Caki2 (cell line): ENCODE measurements at places on chromosomes 5 and 9.

DNA sequence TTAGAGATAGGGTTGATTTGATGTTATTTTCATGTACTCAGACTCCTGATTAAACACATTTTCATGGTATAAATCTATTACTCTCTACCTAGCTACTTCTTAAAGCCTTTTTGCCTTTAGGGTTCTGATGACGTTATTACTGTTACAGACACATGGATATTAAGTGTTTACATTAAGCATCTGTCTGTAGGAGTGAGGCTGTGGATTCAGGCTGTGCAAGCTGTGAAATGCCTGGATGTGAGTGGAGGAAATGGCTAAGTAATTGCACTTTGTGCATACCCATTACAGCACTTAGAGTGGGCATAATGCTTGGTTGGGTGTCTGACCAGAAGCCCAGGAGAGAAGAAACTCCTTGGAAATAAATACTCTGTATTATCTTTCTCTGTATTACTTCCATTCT, 186.8 kb downstream of the SNX18 start:
- no peak for DNase-seq

GRCh38 chr5:168833936-168834335, 254.8 kb upstream of the PANK3 start:
- no peak for DNase-seq

DNA sequence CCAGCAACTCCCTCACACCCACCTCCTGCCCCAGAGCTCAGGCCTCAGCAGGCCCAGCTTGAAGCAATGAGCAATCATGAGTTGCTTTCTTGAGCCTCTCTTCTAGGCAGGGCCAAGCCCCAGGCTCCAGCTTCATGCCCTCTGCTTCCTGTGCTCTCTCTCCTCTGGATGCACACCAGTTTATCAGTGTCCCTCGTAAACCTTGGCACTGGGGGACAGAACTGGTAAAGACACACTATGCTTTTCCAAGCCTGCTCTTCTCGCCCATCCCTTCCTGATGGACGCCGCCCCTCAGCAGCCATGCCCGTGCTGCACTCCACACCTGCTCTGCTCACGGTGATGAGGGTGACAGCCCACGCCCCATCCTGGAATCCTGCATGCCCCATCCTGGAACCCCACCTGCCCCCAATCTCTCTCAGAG, 49.4 kb upstream of the ORM1 start:
- no peak for DNase-seq

- DNase-seq, result no peak
Measured at GRCh38 chr9:127203681-127204327, 60.8 kb upstream of the GARNL3 start.

- DNase-seq, result peak; percentile 67
Measured at GRCh38 chr5:159094745-159095144, 5.0 kb downstream of the EBF1 start.

- no peak for DNase-seq
Measured at GRCh38 chr9:86687788-86688187, 259.5 kb downstream of the GAS1 start.

- no peak for DNase-seq
Measured at GRCh38 chr5:7714119-7714518, 136.8 kb downstream of the CFAP90 start.

- DNase-seq, result no peak
Measured at GRCh38 chr9:104836767-104837166, 72.8 kb downstream of the NIPSNAP3B start.

DNA sequence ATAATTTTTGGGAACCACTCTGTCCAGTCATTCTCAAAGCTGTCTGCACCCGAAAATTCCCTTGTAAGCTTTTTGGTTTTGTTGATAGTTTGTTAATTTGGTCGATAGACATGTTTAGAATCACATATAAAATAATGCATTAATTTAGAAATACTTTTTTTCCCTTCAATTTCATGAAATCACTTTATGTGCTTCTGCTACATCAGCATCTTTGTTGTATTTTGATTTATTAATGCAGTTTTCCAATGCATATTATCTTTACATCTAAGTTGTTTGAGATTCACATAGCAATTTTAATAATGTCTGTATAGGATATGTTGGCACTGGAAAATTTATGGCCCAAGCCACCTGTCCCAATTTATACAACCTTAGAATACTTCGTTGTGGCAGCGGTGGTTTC, 60.6 kb upstream of the SV2C start:
- DNase-seq, result no peak

GRCh38 chr9:97705354-97705950, 8.3 kb upstream of the XPA start:
- DNase-seq, result peak; percentile 69

DNA sequence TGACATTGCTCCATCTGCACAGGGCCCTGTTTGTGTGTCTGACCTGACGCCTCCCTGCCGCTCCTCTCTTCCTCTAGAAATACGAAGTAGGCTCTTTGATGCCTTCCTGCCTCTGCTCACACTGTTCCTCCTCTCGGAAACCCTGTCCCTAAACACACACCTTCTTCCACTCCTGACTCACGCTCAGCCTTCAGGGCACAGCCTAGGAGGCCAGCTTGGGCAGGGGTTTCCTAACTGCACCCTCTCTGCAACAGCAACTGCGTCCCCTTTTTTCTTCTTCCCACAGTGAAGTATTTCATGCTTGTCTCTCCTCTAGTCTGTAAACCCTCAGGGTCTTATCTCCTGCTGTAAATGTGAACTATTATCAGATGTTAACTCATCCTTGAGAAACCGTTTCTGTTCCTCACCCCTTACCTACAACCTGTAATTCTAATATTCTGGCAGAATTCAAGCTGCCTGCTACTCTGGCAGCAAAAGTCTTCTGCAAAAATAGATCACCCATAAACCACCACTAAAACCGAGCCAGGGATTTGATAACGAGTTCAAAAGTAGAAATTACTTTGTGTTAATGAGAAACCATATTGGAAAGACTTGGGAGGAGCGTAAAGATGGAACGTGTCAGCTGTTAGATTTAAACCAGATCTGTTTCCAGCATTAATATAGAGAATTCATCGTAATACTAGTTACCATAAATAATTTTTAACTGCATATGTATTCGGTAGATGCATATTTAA, 100.2 kb downstream of the DAPK1 start:
- DNase-seq, result no peak

DNA sequence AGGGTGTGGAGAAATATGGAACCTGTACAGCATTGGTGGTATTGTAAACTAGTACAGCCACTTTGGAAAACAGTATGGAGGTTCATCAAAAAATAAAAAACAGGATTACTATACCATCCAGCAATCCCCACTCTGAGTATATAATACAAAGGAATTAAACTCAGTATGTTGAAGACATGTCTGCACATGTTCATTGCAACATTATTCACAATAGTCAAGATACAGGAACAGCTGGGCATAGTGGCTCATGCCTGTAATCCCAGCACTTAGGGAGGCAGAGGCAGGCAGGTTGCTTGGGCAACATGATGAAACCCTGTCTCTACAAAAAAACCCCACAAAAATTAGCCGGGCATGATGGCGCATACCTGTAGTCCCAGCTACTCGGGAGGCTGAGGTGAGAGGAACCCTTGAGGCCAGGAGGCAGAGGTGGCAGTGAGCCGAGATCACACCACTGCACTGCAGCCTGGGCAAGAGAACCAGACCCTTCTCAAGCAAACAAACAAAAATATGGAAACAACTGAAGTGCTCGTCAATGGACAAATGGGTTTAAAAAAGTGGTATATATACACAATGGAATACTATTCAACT, 63.6 kb downstream of the TMEM174 start:
- DNase-seq, result no peak

- DNase-seq, result no peak
Measured at GRCh38 chr5:90345684-90346083, 63.9 kb downstream of the CETN3 start.

GRCh38 chr9:118108971-118109370, 404.8 kb downstream of the TLR4 start:
- DNase-seq, result no peak

- no peak for DNase-seq
Measured at GRCh38 chr9:93045521-93045920, 13.0 kb upstream of the SUSD3 start.

GRCh38 chr5:60521376-60522291, 178.3 kb downstream of the DEPDC1B start:
- no peak for DNase-seq

GRCh38 chr5:142844866-142845265, 74.7 kb downstream of the ARHGAP26 start:
- no peak for DNase-seq

- DNase-seq, result no peak
Measured at GRCh38 chr5:107058235-107058634, 612.5 kb downstream of the EFNA5 start.

- peak; percentile 18 for DNase-seq
Measured at GRCh38 chr9:132411091-132411508, 1.1 kb downstream of the CFAP77 start.

DNA sequence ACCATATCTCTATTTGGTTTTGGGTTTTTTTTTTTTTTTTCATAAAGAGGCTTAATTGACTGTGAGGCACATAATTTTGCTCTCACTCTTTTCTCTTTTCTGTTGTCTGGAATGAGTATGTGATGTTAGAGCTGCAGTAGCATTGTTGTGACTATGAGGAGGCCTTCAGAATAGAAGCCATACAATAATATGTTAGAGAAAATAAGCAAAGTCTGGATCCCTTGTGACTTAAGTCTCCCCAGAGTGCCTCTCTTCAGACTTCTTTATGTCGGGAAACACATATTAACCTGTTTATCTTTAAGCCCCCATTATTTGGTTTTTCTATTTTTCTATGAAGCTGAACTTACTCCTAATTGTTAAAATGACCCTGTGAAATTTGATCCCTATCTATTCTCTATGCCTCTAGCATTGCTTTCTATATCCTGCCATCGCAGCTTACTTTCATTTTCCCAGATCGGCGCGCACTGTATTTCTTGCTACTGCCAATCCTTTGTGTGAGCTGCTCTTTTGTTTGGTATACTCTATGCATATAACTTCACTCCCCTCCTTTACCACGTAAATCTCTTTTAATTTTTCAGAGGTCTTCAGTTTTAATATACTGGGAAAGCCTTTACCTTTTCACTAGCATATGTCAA, 372.5 kb upstream of the KCNN2 start:
- DNase-seq, result no peak

DNA sequence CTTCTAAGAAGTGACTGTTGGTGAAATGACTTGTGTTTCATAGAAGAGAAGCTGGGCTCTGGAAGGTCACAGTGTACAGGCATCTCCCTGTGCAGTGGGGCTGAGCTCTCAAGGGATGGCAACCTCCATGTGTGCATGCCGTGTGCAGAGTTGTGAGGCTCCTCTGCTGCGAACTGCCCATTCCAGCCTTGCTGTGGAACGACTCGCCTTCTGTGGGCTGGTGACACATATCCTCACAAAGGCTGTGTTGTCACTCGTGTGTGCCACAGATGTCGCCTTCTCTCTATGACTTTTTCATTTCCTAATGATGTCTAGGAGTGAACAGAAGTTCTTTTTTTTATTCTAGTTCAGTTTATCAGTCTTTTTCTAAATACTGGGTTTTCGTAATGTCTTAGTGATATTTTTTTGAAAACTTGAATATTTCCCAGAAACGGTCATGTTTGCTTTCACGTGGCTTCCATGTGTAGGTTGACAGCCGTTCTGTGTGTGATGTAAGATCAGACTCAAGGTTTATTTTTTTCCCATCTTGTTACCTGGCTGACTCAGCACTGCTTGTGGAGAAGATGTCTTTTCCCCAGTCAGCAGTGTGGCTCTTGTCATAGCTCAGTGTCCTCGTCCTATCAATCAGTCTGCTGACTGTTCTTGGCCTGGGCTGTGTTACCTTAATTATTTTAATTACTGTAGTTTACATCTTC, 57.3 kb upstream of the CACNA1B start:
- no peak for DNase-seq

DNA sequence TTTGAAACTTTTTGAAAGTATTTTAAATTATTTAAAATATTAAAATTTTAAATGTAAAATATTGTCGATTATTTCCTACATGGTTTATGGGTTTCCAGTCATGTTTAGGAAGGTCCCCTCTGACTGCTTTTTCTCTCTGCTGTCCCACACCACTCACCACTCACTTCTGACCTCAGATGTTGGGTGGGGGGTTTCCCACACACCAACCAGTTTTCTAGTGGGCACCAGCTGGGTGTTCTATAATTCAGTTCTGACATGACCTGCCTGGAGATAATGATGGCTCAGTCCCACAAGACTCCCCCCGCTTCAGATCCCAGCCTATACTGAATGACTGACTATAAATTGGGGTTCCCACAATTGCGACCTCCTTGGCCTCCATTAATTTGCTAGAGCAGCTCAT, 310.4 kb downstream of the GADD45G start:
- no peak for DNase-seq

DNA sequence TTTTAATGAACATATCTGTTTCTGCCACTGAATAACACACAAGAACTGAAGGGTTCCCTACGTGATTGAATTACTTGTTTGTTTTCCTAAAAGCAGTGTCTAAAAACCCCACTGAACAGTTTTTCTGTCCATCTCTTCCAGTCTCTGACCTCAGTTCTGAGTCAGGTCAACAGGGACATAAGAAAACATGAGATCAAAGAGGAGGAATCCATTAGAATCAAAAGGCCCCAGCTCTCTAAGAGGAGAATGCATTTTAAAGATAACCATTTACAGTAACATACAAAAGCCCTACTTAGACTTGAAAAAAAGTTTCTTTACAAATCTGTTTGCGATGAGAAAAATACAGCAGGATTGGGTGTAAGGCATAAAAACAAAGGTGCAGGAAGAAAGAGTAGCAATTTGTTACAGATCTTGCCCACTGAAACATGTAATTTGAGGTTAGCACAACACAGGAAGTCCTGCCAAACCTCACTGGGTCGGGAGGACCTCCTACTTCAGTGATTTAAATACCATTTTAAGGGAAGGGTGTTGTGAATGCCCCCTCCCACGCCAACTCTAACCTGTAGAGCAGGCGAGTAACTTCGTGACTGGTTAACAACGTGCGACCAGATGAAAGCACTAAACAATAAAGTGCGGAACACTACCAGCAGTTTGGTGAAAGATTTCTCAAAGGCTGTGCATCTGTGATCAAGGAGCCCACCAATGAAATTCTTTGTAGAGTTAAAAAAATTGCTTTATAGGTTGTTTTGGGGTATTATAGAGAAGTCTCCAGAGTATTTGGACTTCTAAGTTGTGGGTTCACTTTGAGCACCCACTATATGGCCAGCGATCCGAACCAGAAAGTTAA, 1.3 kb downstream of the QSOX2 start:
- DNase-seq, result no peak

GRCh38 chr9:16335788-16336580, 534.5 kb downstream of the BNC2 start:
- peak; percentile 84 for DNase-seq

DNA sequence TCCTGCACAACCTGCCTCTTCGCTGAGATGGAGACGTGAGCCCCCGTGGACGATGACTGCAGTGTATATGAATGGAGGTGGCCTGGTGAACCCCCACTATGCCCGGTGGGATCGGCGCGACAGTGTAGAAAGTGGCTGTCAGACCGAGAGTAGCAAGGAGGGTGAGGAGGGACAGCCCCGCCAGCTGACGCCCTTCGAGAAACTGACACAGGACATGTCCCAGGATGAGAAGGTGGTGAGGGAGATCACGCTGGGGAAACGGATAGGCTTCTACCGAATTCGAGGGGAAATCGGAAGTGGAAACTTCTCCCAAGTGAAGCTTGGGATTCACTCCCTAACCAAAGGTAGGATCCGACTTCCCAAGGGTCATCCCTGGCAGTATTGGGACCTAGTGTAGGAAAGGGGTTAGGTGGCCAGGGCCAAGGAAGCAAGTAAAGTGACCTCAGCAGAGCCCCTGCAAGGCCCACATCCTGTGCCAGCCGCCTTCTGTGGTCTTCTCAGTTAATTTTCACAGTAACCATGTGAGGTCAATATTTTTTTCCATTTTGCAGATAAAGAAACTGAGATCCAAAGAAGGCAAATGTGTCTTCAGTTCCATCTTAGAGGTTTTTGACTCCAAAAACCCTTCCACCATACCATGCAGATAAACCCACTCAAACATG, 53.8 kb downstream of the NIM1K start:
- no peak for DNase-seq
